ENCODE measurements at places on chromosomes 4 and X.
A peak's percentile ranks its signal among the peaks of the same experiment; 100 is the strongest.

- DNase-seq = no peak
Measured at GRCh38 chr4:46393606-46394005, 3.7 kb upstream of the GABRA2 start.

DNA sequence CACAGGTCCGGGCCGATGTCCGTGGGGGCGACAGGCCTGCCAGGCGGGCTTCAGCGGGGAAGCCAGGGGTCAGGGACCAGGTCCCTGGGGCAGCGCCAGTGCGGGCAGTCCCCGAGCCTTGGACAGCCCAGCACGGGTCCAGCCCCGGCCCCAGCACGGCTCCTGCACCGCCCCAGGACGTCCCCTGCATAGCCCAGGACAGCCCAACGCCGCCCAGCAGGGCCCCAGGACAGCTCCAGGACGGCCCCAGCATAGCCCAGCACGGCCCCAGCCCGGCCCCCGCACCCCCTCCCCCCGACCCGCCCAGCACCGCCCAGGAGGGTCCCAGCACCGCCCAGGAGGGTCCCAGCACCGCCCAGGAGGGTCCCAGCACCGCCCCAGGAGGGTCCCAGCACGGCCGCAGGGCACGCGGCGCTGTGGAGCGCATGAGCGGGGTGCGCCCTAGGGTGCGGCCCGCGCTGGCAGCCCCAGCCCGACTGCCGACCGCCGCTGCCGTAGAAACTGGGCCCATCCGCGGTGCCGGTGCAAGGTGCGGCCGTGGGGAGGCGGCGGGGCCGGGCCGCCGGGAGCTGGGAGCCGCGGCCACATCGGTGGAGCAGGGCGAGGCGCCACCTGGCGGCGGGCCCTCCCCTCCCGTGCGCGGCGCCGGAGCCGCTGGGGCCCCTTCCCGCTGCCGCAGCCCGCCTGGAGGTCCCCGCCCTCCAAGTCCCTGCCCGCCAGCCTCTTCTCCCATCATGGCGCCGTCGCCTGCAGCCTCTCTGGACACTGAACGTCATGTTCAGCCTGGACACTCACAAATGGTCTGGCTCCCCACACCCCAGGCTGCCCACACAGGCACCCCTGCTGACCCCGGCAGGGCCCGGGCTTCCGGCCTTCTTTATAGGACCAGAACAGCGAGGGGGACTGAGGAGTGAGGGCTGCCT, 106.8 kb upstream of the NKX1-1 start:
- no peak for DNase-seq

DNA sequence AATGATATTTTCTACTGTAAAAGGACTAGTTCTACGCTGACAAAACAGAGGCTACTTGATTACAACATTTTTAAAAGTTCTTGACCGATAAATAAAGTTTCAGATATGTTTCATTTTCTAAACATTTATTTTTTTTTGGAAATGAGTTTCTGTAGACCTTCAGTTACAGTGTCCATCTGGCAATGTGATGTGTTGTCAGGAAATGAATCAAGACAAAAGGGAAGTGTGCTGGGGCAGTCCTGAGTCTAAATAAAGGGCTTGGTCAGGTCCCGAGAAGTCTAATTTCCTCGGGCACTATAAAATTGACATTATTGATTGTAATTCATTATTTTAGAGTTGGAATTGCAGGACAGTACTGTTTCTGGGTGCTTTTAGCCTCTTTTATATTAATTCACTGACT, 57.0 kb upstream of the FTHL17 start:
- no peak for DNase-seq

DNA sequence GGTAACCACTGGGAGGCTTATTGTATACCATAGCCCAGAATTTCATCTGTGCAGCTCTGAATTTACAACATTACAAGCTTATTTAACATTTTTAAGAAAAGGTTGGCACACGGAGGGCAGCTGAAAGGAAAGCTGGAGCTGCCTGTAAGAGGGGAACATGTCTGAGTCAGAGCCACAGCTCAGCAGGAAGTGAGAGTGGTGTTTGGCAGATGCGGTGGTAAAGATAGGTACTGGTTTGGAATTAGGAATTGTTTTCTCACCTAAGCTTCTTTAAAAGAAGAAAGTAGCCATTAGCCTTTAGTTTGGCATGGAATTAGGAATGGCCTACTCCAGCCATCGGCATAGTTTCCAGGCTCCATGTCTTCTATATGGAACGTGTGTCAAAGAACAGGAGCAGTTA, 172.5 kb upstream of the ANXA3 start:
- no peak for DNase-seq

GRCh38 chr4:27184508-27185155, 324.0 kb downstream of the STIM2 start:
- peak; percentile 41 for DNase-seq

- no peak for DNase-seq
Measured at GRCh38 chr4:182711211-182711610, 206.0 kb downstream of the DCTD start.

DNA sequence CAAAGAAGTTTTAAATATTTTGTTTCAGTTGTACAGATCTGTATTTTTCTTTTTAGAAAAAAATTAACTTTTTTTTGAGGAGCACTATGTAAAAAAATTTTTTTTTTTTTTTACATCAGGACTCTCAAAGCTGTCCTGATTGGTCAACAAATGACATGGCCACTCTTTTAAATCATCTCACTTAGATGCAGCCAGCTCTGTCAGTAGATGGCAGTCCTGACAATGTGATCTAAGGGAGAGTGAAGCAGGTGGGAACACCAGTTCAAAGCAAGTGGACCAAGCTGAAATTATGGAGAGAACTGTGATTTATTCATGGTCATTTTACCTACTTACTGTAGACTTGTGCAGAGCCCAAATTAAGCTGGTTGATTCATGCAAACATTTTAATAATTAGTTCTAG, 174.7 kb upstream of the GPRIN3 start:
- peak; percentile 74 for DNase-seq

- DNase-seq = no peak
Measured at GRCh38 chr4:139849219-139849618, 183.6 kb downstream of the MGST2 start.

GRCh38 chr4:59484944-59485343, 1715.2 kb upstream of the ADGRL3 start:
- no peak for DNase-seq

GRCh38 chrX:69210581-69210980, 45.3 kb upstream of the PJA1 start:
- no peak for DNase-seq

- DNase-seq = no peak
Measured at GRCh38 chr4:39763714-39764572, 66.0 kb downstream of the UBE2K start.

DNA sequence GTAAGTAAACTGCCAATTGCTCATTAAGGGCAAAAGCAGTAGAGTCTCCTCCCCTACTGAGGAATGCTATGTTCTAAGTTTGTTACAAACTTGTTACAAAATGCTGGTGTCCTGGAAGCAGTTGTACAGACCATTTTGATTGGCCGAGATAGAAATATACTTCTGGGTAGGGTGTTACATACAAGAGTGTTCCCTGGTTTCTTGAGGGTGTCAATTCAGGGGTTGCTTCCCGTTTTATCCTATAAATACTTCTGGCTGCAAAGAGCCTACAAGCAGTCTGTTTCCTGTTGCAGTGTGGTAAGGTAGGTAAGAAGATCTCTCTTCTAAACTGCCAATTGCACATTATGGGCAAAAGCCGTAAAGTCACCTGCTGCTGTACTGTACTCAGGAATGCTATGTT, 5.7 kb downstream of the TRPC5OS start:
- DNase-seq = no peak

- no peak for DNase-seq
Measured at GRCh38 chrX:250965-251364, 30.2 kb upstream of the PLCXD1 start.

DNA sequence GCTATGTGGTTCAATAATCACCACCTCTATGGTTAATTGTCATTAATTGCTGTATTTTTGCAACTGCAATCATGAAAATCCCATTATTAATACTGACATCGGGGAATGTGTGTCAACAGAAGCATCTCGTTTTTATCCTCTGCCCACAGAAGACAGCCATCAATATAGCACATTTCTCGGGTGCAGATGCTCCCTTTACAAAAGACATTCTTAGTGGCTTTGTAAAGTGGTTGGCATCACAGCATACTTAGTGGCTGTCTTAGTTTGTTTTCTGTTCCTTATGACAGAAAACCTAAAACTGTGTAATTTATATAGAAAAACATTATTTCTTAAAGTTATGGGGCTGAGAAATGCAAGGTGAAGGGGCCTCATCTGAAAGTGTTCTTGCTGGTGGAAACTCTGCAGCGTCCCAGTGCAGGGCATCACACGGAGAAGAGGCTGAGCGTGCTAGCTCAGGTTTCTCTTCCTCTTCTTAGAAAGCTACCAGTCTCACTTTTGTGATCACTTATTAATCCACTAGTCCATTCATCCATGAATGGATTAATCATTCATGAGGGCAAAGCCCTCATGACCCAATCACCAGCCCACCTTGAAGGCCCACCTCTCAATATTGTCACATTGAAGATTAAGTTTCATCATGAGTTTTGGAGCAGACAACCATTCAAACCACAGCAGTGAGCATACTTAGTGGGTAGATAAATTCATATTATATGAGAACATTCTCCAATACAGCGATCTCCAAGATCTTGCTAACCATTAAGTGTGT, 1067.7 kb upstream of the PABPC4L start:
- no peak for DNase-seq

DNA sequence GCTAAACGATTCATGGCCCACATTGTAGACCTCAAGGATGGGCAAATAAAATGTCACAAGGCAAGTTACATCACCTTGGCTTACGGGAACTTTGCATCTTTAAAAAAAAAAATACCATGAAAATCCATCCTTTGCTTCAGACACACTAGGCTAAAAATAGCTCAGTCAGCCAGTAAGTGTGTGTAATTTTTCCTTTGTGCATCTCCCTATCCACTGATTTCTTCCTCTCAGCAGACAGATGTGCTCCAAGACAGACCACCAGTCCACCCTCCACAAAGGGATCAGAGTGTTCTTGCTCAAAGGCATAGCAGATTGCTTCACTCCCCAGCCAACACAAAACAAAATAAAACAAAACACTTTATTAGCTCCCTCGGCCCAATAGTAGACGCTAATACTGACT, 14.6 kb downstream of the LDB2 start:
- no peak for DNase-seq

DNA sequence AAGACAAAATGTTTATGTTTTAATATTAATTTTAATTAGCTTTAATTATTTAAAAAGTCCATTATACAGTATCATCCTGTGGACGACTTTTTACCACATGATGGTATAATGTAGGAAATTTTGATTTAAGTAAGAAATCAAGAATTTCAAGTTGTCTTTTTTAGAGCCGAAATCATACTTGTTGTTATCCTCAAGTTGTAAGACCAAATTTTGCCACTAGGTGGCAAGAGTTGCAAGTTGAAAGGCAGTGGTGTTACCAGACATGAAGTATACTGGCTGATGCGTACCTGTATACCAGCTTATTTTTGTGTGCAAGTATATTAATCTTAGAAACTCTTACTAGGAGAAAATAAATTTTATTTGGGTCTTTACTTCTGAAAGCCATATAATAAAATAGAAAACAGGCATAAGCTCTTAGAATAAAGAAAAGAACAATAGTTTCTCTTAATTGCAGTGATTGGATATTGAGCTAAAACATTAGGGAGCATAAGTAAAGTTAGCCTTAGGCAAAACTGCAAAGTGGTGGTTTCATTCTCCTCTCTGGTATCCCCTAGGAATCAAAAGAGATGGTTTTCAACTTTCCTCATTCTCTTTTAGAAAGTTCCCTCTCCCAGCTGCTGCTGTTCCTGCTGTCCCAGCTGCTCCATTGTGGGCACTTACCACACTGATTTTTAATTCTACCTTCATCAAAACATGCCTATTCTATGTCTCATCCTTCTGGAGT, 118.0 kb upstream of the WDFY3 start:
- peak; percentile 19 for DNase-seq

DNA sequence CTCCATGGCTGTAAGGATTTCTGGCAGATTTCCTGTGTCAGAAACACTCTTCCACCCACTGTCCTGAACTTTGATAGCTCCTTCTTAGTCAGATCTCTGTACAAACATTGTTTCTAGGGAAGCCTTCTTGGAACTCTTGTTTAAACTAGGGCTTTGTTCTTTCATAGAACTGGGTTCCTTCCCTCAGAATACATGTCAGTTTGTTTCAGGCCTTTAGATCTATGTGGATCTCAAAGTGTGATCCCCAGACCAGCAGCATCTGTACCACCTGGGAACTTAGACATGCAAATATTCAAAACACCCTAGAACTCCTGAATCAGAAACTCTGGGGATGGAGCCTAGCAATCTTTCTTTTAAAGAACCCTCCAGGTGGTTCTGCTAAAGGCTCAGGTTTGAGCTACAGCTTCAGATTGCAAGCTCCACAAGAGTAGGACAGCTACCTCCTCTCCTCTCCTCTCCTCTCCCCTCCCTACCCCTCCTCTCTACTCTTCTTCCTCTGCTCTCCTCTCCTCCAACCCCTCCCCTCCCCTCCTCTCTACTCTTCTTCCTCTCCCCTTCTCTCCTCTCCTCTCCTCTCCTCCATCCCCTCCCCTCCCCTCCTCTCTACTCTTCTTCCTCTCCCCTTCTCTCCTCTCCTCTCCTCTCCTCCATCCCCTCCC, 12.7 kb downstream of the RASSF6 start:
- DNase-seq = peak; percentile 33

DNA sequence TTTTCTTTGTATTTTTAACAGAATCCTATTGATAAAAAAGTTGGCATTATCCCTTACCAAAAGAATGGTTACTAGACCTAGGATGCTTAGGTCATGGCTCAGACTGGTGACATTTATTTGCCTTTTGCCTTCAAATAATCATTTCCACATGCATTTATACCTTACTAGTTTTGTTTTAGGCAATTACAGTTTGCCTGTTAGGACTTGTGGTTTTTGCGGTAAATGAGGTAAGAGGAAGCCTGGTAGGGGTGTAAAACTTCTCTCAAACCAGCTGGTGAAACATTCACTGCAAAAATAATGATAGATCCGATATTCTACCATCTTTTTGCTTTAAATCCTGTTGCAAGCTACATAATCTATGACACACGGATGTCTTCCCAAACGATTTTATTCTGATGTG, 12.1 kb downstream of the LAMP2 start:
- no peak for DNase-seq

DNA sequence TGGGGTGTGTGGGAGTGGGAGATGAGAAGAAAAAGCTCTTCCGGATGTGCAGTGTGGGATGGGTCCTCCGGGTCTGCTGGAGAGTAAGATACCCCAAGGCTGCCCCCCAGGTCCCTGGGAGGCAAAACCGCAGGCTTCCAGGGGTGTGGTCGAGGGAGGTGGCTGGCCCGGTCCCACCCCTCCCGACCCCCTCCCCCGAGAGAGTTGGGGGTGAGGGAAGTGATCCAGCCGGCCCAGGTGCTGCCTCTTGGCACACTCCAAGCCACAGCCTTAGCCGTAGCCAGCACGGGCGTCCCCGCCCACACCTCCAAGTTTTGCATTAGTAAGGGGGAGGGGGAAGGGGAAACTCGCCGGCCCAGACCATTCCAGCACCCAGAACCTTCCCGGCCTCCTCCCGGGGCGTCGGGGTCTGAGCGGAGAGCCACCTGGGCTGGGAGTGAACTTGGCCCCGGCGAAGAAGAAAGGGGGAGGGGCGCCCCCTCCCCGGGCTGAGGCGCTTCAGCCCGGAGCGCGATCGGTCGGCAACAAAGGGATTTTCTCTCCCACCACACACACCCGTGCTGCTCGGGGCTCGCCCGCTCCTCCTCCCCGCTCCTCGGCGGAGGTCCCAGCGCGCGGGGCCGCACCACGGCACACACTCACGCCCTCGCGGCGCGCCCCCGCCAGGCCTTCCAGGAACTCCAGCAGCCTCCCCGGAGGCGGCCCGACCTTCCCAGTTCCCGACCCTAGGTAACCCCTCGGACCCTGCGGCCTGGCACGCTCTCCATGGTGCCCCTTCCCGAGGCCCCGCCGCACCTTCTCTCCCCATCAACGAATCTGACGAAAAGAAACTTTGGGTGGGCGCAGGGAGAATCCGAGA, 14.4 kb downstream of the BCOR start:
- DNase-seq = no peak

Data from COLO829 (cell line).